ENCODE measurements at places on chromosomes 7 and 10.

DNA sequence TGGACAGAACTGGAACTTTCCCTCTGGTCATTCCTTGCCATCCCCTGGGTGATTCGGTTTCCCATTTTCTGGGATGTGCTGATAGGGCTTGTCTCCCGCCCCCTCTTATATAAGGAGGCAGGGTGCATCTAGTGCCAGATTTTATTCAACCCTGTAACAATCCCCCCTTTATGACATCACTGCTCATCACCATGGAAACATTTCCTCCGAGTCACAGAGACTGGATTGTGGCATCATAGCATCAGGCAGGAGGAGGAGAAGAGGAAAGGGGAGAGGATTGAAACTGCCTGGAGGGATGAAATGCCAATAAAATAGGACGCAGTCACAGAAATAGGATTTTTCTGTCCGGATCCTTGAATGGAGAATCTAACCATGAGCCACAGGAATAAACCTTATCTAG lies 25.0 kb downstream of the SORCS3 start:
- no peak for DNase-seq

GRCh38 chr10:126895214-126895781 lies 9.9 kb upstream of the DOCK1 start:
- DNase-seq = no peak

DNA sequence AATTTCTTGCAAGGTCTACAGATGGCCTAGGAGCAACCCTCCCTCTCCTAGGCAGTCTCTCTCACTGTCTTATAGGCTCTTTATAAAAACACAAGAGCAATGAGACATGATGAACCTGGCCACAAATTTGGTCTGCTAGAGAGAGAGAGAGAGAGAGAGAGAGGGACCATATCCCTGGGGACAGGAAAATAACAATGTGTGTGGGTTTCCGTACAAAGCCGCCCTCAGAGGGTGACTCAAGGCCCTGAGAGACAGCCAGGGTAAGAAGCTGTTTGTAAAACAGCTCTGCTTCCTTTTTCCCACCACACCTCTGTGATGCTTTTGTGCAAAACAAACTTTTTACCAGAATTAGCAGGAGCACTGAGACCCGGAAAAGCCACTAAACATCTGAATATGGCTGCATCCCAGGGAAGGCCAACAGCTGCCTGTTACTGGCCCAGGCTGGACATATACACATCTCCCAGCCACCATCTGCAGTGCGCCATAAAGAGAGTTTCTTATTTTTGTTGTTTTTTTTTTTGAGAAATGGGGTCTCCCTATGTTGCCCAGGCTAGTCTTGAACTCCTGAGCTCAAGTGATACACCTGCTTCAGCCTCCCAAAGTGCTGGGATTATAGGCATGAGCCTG lies 18.4 kb downstream of the GIMAP5 start:
- DNase-seq = peak; percentile 47

GRCh38 chr7:16431646-16432424 lies 10.5 kb upstream of the CRPPA start:
- DNase-seq = no peak

- no peak for DNase-seq
Measured at GRCh38 chr10:84247496-84247895, 2.6 kb downstream of the RGR start.

DNA sequence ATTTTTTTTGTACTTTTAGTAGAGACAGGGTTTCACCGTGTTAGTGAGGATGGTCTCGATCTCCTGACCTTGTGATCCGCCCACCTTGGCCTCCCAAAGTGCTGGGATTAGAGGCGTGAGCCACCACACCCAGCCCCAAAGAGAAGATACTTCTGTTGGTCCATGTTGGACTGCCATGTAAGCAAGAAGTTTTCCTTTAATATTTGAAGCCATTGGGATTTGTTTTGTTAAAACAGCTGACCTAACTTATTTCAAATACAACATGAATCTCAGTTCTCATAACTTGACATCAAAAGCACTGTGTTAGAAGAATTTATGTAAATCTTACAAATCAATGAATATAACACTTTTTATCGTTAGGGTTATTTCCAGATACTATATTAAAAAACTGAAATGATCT lies 302.4 kb downstream of the SDHAF3 start:
- DNase-seq = no peak

- DNase-seq = no peak
Measured at GRCh38 chr10:120485946-120486345, 28.9 kb downstream of the PLPP4 start.

DNA sequence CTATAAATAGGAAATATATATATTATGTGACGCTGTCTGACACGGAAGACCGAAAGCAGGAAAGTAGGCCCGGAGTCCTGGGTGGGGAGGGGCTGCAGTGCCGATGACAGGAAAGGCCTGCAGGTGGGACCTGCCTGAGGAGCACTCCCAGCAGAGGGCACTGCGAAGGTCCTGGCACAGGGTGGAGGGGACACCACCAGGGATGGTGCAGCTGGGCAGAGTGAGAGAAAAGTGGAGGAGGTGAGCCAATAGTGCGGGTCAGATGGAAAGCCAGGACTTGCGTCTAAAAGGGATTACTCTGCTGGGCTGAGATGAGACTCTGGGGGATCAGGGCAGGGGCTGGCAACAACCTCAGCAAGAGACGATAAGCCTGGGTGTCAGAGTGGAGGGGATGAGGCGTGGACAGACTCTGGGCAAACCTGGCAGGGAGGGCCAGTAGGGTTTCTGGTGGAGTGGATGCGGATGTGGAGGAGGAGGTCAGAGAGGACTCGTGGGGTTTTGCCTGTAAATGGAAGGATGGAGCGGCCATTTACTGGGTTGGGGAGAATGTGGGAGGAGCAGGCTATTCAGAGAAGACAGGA lies 118.2 kb upstream of the ZNF746 start:
- no peak for DNase-seq

GRCh38 chr10:1603181-1603580 lies 134.1 kb downstream of the ADARB2 start:
- no peak for DNase-seq

DNA sequence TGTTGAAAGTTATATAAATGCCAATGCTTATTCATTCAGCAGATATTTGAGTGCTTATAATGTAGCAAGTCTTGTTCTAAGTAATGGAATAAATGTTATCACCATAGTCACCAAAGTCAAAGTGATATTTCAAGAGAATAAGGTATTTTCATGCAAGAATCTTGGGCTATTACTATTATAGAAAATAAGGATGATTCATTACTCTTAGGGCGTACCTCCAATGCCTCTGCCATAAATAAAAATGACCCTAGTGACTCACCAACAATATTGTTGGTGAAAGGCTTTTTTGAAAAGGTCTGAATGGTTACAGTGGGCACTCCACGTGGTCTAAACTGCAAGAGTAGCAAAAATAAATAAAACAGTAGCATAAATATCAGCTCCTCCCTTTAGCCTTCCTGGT lies 68.4 kb downstream of the RALA start:
- no peak for DNase-seq

DNA sequence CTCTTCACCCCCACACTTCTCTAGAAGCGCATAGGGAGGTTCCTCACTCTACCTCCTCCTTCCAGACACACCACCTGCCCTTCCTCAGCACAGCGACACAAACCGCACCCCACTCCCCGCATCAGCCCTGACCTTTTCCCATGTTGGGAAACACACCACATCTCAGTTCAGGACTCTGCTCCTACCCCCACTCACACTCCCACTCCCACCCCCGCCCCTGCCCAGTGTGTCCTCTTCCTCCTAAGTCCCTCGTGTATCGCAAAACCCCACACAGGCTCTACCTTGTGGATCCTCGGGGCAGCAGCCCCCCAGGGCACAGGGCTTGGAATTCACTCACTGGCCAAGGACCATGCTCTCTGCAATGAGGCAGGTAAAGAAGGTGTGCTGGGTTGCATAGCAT lies 4.2 kb upstream of the AOC1 start:
- no peak for DNase-seq

- DNase-seq = no peak
Measured at GRCh38 chr10:128124813-128125403, 1.3 kb downstream of the MKI67 start.

DNA sequence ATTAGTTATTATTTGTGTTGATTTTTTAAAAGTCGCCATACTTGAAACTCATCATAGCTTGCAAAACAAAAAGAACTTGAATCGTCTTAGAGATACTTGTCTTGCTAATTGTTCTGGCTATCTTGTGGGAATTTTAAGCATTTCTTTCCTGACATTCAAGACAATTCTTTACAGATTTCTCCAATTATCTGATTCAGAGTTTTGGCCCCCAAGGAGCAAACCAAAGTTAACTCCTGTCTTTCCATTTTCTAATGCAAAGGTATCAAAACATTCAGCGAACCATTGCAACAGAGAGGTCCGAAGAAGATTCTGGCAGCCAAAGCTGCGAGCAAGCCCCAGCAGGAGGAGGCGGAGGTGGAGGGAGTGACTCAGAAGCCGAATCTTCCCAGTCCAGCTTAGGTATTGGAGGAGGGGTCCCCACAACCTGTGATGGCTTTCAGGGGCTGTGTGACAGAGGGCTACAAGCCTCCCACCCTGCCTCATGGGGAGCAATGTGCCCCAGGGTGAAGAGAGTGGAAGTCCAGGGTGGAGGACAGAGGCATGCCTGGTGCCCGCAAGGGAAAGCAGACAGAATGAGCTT lies 119.4 kb upstream of the STK17A start:
- no peak for DNase-seq

- DNase-seq = no peak
Measured at GRCh38 chr10:75951627-75952026, 520.2 kb downstream of the LRMDA start.

DNA sequence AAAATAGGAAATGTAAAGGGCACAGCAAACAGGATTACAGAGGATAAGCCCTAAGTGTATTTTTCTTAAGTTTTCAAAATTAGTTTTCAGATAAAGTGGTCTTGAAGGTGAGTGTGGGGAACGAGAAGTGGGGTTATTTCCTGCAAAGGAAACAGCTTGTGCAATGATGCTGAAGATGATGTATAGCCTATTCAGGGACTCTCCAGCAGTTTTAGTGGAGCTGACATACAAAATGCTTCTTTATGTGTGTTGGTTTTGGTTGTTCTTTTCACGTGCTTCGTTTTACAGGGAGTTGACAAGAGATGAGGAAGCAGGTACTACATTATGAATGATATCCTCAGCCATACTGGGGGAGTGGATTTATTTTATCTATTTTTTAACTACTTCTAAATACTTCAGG lies 20.5 kb downstream of the CASD1 start:
- DNase-seq = no peak

- DNase-seq = no peak
Measured at GRCh38 chr10:17907641-17908040, 44.1 kb upstream of the SLC39A12 start.

DNA sequence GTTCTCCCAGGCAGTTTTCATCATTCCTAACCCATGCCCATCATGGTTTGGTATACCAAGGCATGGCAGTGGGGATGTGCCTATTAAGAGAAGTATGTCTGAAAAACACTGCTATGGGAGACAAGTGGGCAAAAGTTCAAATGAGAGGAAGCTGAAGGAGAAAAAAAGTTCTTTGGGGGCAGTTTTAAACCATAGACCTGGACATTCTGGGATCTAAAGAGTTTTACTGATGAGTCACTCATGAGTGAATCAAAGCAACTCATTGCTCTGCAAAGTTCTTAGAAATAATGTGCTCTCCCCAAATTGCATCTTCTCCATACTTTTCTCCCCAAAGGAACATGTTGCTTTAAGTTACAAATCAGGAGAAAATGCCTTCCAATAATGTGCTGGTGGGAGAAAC lies 256.9 kb upstream of the MTPN start:
- no peak for DNase-seq

GRCh38 chr10:4767033-4767814 lies 58.8 kb upstream of the AKR1E2 start:
- no peak for DNase-seq

GRCh38 chr7:113657603-113658002 lies 261.2 kb downstream of the PPP1R3A start:
- no peak for DNase-seq

DNA sequence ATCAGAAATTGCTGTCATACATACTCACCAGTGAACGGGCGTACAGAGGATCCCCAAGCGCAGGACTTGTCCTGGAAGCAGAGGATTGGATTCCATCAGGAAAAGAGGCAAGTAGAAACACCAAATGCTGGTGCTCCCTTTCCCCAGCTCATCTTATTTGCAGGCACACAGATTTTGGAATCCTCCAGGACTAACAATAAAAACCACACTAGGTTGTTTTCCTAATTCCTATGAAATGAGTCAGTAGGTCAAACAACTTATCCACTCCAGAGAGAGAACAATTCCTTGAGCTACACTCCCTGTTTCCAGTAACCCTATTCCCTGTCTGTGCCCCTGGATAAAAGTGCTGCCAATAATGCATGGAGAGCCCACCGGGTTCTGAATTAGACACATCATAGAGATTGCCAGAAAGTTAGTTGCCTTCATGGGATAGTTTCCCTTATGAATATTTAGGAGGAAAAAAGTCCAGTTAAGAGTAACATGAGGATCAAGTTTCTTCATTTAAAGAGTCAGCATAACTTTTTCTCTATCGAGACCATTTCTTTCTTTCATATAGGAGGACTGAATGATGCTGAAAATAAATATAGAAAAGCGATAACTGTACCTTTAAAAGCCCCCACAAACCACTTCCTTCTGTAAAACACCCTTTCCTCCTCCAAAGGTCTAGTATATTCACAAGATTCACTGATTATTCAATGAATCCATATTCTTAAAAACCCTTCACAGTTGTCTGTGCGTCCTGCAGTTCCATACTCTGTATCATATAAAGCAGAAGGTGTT lies 178.3 kb upstream of the KLF14 start:
- DNase-seq = no peak

- DNase-seq = no peak
Measured at GRCh38 chr7:135620980-135621850, 41.1 kb upstream of the STMP1 start.

- DNase-seq = no peak
Measured at GRCh38 chr10:3803295-3803926, 18.4 kb upstream of the KLF6 start.

GRCh38 chr7:132547821-132548220 lies 28.4 kb downstream of the PLXNA4 start:
- DNase-seq = no peak
